ENCODE measurements at places on chromosomes 5 and 9.

DNA sequence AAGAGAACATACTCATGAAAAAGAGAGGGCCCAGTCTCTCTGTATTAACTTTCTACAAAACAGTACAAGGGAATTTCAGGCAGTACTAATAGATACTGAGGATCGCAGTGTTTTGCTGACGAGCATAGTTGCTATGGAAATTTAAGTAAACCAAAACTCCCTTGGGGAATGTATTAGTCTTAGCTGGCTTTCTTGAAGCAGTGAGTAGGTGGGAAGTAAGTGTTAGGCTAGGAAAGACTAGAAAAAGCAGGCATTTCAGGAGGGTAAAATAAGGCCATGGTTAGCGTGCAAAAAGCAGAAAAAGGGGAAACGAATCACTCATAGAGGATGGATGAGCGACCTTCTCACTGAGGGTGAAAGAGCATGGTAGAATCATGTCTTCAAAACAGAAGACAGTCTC lies 84.3 kb upstream of the ACTBL2 start:
- DNase-seq = no peak

- DNase-seq = no peak
Observed at GRCh38 chr9:116020146-116020545, 133.4 kb upstream of the PAPPA start.

- DNase-seq = no peak
Observed at GRCh38 chr5:107118184-107119019, 552.3 kb downstream of the EFNA5 start.

GRCh38 chr5:127909821-127910220 lies 173.7 kb upstream of the SLC12A2 start:
- DNase-seq = no peak

GRCh38 chr9:89008744-89009545 lies 17.7 kb downstream of the S1PR3 start:
- no peak for DNase-seq

GRCh38 chr5:160165137-160166068 lies 46.2 kb upstream of the PWWP2A start:
- DNase-seq = no peak

- no peak for DNase-seq
Observed at GRCh38 chr5:81632679-81633078, 118.2 kb downstream of the SSBP2 start.

DNA sequence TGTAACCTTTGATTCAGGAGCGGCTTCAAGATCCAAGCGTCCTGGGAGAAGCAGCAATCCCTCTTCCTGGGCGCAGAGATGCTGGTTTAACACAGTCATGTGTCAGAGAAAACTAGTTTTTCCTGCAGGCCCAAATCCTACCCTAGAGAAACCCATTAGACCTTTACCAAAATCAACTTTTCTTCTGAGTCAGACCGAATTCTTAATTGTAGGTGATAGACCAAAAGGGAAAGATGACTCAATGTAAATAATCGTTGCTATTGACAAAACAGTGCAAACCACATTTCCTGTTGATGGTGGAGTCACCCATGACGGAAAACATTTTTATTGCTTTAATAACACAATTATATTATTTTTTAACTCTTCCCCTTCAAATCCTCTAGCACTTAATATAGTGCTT lies 40.1 kb downstream of the SLC1A1 start:
- DNase-seq = no peak

DNA sequence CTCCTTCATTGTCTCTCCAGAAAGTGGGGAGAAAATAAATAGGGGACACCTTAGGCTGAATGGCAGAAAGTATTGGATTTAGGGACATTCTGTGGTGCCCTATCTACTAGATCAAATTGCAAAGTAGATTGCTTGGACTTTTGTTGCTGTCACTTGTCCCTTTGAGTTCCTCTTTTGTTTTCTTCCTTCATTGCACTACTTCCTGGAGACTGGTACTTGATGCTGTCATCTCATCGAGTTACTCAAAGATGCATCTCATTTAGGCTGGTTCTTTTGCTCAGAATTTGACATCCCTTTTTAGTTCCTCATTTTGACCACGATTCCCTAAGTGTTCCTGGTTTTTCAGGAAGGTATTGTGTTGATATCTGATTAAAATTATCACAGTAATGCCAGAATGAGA lies 137.6 kb downstream of the ADGRV1 start:
- no peak for DNase-seq

DNA sequence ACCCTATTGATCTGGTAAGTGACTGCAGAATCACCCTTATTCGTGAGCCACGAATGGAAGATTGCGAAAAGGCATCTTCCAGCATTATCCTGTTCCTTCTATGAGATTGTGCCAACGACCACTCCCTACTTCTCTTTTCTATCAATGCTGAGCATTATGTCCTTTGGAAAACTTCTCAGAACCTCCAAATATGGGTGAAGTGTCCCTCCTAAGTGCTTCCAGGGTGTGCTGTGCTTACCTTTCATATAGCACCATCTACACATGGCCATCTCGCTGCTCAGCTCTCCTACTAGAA lies 14.7 kb upstream of the LCP2 start:
- no peak for DNase-seq

Measured in stimulated activated CD8-positive, alpha-beta memory T cell treated with anti-CD3 and anti-CD28 coated beads, Interleukin-12 subunit alpha, Interleukin-12 subunit beta, amount 100 ng/mL, for 4 hours (primary cell).